ENCODE measurements at places on chromosomes 1 and 21.

DNA sequence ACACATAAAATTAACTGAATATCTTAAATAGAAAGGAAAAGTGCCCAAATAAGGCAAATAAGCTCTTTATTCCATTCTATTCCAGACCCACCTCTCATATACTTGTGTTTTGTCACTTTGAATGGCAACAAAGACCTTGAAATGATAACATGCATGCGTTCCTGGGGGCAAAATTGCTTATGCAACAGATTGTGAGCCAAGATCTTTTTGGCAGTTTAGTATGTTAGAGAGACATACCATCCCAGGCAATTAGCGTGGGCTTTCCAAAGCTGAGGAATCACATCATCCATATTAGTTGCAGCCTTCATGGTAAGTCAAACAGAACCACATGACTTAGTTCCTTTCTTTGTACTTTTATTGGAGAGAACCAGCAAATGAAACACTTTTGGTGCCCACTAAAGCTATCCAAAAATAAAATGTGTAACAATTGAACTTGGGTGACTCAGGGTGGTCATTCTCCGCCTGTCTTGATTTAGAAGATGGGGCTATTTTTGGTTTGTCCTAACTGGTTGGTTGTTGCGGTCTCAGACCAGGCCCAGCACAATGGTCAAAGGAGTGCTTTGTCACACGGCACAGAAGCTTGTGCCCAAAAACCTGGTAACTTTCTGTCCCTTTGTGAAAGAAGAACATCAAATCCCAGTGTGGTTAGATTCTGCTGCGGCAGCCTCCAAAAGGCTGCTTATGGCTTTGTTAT lies 68.7 kb upstream of the ATF3 start:
- DNase-seq = no peak

DNA sequence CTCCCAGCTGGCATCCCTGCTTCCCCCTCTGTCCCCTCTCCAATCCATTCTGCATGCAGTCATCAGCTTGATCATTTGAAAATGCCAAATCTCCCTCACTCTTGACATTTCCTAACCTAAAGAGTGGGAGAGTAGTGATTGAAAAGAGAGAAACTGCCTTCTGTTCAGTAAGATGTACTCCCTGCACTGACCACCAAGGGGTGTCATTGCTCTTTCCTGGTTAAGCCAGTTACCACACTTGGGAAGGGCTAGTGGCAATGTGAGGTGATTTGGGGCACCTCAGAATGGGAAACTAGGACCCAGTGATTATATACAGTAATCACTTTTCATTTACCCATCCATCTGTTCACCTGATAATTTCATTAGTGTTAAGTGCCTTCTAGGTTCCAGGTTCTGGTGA lies 6.9 kb upstream of the TMEM269 start:
- peak; percentile 61 for DNase-seq

DNA sequence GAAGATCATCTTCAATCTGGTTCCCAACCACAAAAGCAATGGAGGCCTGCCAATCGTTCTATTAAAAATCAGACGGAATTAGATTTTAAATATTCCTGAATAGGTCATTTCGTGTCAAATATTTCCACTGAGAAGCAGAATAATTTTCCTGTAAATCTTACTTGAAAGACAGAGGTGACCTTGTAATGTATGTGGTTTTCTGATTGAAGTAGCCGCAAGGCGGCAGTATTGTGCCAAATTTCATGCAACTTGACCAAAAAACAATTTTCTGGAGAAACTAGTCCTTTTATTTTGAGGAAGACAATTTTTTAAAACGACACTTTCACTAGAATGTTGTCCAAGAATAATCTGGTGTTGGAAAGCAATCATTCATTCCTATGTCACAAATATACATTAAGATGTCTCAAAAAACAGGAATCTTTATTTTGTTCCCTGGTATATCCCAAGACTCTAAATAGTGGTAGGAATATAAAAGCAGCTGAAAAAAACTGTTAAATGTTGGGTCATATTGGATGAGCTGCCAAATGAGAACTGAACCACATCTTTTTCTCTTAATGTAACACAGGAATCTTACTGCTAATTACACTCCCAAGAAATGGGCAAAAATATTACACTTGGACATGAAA lies 33.6 kb downstream of the SPAG17 start:
- DNase-seq = peak; percentile 10

GRCh38 chr1:3756394-3756793 lies 4.1 kb downstream of the CCDC27 start:
- DNase-seq = no peak

GRCh38 chr1:25050165-25050564 lies 120.1 kb upstream of the RUNX3 start:
- no peak for DNase-seq

DNA sequence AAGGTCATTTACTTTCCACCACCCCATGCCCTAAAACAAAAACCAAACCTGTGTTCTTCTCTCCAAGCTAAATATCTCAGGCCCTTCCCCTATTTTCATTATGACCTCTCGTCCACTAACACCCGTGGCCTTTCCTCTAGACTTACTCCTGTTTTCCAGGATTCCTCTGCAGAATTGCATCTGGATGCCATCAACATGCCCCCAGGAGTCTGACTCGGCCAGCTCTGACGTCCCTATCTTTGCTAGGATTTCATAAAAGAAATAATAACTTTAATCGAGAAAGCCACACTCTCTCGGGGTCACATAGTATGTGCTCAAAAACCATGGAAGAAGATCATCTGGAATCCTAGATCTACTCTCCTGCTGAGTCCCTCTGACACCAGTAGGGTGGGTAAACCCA lies 13.5 kb downstream of the FAM89A start:
- no peak for DNase-seq

DNA sequence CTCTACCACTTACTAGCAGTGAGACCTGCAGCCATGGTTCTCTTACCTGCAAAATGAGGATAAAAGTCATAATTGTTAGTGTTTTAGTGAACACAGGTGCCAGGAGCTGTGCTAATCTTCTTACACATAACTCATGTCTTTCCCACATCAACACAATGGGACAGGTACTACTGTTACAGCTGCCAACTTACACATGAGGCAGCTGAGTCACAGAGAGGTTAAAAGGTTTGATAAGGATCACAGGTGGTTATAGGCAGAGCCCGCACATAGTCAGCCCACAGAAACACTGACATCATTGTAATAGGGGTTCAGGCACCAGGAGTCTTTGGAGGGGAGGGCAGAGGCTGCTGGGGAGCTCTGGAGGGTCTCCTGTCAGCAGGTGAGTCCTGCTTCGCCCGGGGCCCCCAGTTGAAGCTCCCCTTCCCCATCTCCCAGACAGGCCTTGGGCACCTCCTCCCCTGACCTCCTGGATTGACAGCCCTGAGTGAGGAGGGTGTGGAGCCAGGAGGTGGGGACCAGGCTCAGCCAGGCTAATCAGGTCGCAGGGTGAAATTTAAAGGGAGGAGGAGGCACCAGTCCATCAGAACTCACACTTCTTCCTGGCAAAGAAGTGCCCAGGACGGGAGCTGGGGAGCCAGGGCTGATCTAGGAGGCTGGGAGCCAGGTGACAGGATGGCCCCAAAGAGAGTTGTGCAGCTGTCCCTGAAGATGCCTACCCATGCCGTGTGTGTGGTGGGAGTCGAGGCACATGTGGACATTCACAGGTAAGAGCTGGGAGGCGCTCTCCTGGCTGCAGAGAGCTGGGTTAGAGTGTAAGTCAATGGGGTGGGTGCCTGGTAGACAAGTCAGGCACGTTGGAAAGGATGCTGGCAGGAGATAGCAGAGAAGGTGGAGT lies at the start of gene PADI1:
Gene PADI1, plus strand, starts transcription at position 583 of the 895 bp plus-strand sequence. Its CDS starts 90 bp downstream, at position 673.
- no peak for DNase-seq

- no peak for DNase-seq
Measured at GRCh38 chr1:4853904-4854303, 199.5 kb downstream of the AJAP1 start.
